ENCODE measurements at places on chromosomes 5 and 9. TPM values are rescaled to one million over a fixed set of nuclear protein-coding genes. Genes with fewer than 3 reads are reported as not detected.

- H3K36me3 ChIP-seq = no peaks in the 10 kb centered on the region
- H3K27ac ChIP-seq = no peak overlapping the region
- DNase-seq = no peak
- no peaks in the 10 kb centered on the region for H3K27me3 ChIP-seq
- no peaks in the 10 kb centered on the region for H3K4me1 ChIP-seq
These were observed 72.4 kb upstream of the FAM120A start for GRCh38 chr9:93379051-93379450.

DNA sequence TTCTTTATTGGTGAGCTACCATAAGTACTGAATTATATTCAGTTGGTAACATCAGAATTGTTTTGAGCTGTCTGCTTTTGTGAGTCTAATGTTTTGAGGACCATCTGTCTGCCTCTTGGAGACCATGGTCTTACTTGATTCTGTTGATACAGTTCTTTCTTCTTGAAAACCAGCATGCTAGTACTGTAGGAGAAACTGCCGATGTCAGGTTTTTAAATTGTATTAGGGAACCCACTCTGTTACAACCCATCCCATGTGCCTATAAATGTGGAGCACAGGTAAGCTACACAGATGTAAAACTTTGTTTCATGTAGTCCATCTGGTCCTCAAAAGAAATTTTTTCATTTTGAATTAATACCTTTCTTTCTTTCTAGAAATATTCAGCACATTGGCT is 103.4 kb upstream of the DMRTA1 start:
- H3K4me1 ChIP-seq = no peaks in the 10 kb centered on the region
- H3K27ac ChIP-seq = no peak overlapping the region
- no peak for DNase-seq
- H3K36me3 ChIP-seq = no peaks in the 10 kb centered on the region
- H3K27me3 ChIP-seq = no peaks in the 10 kb centered on the region

- H3K27me3 ChIP-seq = no peaks in the 10 kb centered on the region
- no peaks in the 10 kb centered on the region for H3K36me3 ChIP-seq
- no peaks in the 10 kb centered on the region for H3K4me1 ChIP-seq
- no peak for DNase-seq
- H3K27ac ChIP-seq = no peak overlapping the region
These were observed 555.0 kb downstream of the PRR16 start for GRCh38 chr5:121019106-121019505.

GRCh38 chr5:110757118-110757729 is 18.4 kb downstream of the SLC25A46 start:
- no peaks in the 10 kb centered on the region for H3K4me1 ChIP-seq
- no peak overlapping the region for H3K27ac ChIP-seq
- no peaks in the 10 kb centered on the region for H3K27me3 ChIP-seq
- H3K4me3 ChIP-seq = no peak overlapping the region
- no peak for DNase-seq

DNA sequence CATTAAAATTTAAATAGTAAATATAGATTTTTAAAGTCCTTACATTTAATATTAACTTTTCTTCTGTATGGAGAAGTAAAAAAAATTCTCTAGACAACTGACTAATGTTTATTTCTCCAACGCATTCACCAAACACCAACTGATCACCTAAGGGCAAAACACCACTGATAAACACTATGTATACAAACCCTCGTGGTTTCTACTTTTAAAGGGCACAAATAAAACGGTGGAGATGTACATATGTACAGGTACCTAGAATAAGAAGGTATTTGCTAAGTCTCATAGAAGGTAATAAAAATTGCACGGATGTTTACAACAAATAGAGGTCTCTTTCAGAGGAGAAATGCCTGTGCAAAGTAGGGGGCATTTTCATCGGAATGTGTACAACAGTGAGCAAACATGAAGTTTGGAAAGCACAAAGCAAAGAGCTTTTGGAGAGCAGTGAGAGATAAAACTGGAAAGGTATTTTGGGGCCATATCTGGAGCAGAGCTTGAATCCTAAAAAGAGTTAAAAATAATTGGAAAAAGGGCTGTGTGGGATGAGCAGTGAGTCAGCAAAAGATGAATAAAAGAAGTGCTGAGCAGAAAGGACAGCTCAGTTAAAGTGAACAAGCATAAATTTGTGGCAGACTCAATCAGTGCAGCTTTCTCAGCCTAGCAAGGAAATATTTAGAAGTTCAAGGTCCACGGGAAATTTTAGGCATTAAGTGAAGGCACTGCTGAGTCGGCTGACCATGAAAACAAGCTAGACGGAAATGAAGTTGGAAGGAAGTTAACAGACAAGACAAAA is 160.0 kb downstream of the TMEM161B start:
- H3K36me3 ChIP-seq = no peaks in the 10 kb centered on the region
- H3K27me3 ChIP-seq = no peaks in the 10 kb centered on the region
- no peak overlapping the region for H3K4me3 ChIP-seq
- no peaks in the 10 kb centered on the region for H3K4me1 ChIP-seq
- no peak overlapping the region for H3K27ac ChIP-seq
- DNase-seq = no peak

DNA sequence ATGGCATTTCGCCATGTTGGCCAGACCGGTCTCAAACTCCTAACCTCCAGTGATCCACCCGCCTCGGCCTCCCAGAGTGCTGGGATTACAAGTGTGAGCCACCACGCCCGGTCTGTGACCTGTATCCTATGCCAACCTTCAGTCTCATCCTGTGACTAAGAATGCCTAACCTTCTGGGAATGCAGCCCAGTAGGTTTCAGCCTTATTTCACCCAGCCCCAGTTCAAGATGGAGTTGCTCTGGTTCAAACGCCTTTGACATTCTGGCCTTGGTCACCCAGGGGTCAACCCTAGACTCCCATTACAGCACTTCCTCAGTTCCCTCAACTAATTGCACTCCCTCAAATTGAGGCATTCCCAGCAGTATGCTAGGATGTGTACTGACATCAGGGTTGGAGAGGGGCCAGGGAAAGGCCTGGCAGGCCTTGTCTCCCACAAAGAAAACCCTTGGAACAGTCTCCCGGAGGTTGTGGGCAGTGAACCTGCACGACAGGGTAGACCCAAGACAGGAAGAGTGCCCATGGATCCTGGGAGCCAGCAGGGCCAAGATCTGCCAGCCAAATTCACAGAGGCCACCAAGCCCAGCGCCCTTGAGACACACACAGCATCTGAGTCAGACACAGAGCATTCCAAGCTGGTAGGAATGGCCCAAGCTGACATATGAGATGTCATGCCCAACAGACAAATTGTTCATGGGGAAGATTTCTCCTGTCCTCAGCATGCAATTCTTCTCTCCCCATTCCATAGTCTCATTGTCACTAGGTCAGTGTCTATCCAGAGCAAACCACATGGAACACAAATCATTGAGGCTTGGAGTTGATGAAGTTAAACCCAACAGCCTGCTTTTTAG is 24.9 kb upstream of the SMU1 start:
- H3K27ac ChIP-seq = no peak overlapping the region
- H3K4me3 ChIP-seq = no peak overlapping the region
- no peaks in the 10 kb centered on the region for H3K27me3 ChIP-seq
- H3K36me3 ChIP-seq = no peaks in the 10 kb centered on the region

GRCh38 chr5:178425621-178426068 is 164.5 kb downstream of the COL23A1 start:
- no peak overlapping the region for H3K27ac ChIP-seq
- H3K4me3 ChIP-seq = no peak overlapping the region
- DNase-seq = no peak
- H3K27me3 ChIP-seq = no peaks in the 10 kb centered on the region
- H3K36me3 ChIP-seq = no peaks in the 10 kb centered on the region
- H3K4me1 ChIP-seq = no peaks in the 10 kb centered on the region

GRCh38 chr9:86454701-86455615 is 100.7 kb upstream of the TUT7 start:
- DNase-seq = no peak
- no peaks in the 10 kb centered on the region for H3K36me3 ChIP-seq

DNA sequence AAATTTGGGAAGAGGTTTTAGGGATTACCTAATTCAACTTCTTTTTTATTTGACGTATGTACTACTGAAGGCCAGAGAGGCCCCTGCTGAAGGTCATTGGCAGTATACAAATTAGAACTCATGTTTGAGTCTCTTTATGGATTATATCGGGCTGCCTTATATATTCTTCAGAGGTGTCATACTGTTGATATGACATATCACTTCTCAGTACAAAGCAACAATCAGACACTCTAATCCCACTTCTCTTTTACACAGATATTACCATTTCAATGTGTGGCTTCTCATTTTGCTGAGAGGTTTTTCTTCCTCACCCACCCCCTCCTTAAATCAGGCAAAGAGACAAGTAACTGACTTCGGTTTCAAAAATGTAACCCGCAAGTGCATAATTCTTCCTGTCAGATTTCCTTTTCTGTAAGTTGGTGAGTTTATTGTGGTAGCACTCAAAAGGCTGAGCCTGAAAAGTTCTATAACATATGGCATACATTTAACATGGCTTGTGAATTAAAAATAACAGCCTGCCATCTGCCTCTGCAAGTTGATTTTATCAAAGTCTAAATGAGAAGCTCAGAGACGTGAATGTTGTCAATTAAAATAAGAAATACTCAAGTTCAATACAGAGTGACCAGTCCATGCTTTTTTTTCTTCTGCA is 163.6 kb upstream of the RORB start:
- H3K27me3 ChIP-seq = no peaks in the 10 kb centered on the region
- no peaks in the 10 kb centered on the region for H3K4me1 ChIP-seq
- no peaks in the 10 kb centered on the region for H3K36me3 ChIP-seq
- no peak for DNase-seq

DNA sequence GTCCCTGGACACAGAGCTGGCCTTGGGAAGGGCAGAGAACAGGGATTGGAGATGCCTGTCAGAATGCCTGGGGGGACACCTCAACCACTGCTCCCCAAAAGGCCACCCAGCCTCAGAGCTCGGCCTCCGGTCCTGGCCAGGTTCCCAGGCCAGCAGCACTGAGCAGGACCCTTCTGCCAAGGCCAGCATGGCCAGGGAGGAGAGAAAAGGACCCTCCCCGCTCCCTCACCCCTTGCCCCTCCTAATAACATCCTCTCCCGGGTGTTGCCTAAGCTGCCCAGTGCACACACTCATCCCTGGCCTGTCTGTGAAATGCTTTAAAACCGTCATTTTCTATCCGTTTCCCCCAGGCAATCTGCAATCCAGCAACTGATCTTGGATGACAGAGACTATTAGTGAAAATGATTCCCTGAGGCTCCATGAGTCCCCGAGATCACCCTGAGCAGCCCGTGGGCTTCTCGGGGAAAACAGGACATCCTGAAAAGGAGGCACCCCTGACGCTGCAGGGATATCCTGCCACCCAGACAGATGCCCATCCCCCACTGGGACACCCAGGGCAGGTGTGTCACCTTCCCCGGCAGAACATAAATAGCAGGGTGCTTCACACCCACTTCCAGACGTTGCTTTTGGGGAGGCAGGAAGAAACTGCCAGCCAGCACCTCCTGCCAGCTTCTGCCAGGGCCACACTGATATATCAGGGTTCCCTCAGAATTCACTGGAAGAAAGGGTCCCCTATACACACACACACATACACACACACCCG is 75.3 kb downstream of the ADAMTS2 start:
- H3K27ac ChIP-seq = peak overlapping the region; percentile 79
- H3K27me3 ChIP-seq = no peaks in the 10 kb centered on the region
- H3K36me3 ChIP-seq = no peaks in the 10 kb centered on the region
- DNase-seq = peak; percentile 28
- no peak overlapping the region for H3K4me3 ChIP-seq

- H3K4me1 ChIP-seq = peaks cover 1% of the 10 kb centered on the region
- no peak overlapping the region for H3K27ac ChIP-seq
- DNase-seq = no peak
- H3K36me3 ChIP-seq = no peaks in the 10 kb centered on the region
These were observed 232.2 kb upstream of the VLDLR start for GRCh38 chr9:2389404-2389803.

DNA sequence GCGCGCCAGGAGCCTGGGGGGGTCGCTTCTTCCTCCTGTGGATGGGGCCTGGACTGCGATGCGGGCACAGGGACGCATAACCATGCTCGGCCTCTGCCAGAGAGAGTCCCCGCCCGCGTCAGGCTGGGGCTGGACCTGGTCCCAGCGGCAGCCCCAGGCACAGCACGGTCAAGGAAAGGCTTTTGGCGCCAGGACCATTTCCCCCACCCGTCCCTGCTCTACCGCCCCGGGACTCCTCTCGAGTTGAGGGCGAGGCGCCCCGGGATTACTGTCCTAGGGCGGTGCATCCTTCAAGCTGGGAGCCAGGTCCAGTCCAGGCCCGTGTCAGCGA is 341 bp downstream of the MXD3 start:
- no peak overlapping the region for H3K27ac ChIP-seq
- DNase-seq = peak; percentile 45

DNA sequence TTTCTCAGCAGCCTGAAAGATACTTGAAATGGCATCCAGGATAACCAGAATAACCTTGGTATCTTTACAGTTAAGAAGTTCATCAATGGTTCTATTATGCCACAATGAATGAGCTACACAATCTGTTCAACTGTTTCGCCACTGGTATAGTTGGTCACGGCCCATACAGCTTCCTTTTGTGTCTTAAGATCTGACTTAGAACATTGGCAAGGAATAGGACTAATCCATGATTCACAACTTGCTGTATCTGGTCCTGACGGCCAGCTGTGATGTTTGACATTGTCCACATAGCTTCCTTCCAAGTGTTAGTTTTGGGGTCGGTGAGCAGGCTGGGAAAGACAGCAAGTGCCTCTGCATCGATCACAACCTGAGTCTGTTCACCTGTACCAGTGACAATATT is 113.3 kb upstream of the RAD23B start:
- no peaks in the 10 kb centered on the region for H3K36me3 ChIP-seq
- H3K4me3 ChIP-seq = no peak overlapping the region

- H3K36me3 ChIP-seq = no peaks in the 10 kb centered on the region
- no peak overlapping the region for H3K4me3 ChIP-seq
- H3K27me3 ChIP-seq = no peaks in the 10 kb centered on the region
- peaks cover 3% of the 10 kb centered on the region for H3K4me1 ChIP-seq
- no peak overlapping the region for H3K27ac ChIP-seq
These were observed 37.3 kb downstream of the INSYN2B start for GRCh38 chr5:169943026-169943425.

GRCh38 chr5:41275813-41276512 is 62.6 kb upstream of the C6 start:
- no peak overlapping the region for H3K4me3 ChIP-seq
- H3K36me3 ChIP-seq = no peaks in the 10 kb centered on the region
- no peak overlapping the region for H3K27ac ChIP-seq
- no peak for DNase-seq
- no peaks in the 10 kb centered on the region for H3K4me1 ChIP-seq
- H3K27me3 ChIP-seq = no peaks in the 10 kb centered on the region

GRCh38 chr5:135989686-135990085 is 34.9 kb upstream of the LECT2 start:
- H3K27ac ChIP-seq = no peak overlapping the region
- H3K27me3 ChIP-seq = no peaks in the 10 kb centered on the region
- H3K4me3 ChIP-seq = no peak overlapping the region
- peaks cover 3% of the 10 kb centered on the region for H3K4me1 ChIP-seq
- DNase-seq = no peak
- no peaks in the 10 kb centered on the region for H3K36me3 ChIP-seq

- H3K4me1 ChIP-seq = peaks cover 4% of the 10 kb centered on the region
- H3K27me3 ChIP-seq = peaks cover 2% of the 10 kb centered on the region
- H3K27ac ChIP-seq = no peak overlapping the region
- H3K36me3 ChIP-seq = no peaks in the 10 kb centered on the region
- no peak overlapping the region for H3K4me3 ChIP-seq
- DNase-seq = no peak
These were observed 2.1 kb downstream of the SMIM32 start for GRCh38 chr5:136190904-136191303.

ZNF483 gene
- 21.1 TPM for total RNA-seq

OTP gene
- total RNA-seq = not detected

CARD19 gene
- 42.3 TPM for total RNA-seq

PPP2R2B gene
- total RNA-seq = 20.8 TPM

PKD2L2 gene
- not detected for total RNA-seq

ORM1 gene
- not detected for total RNA-seq

CEMIP2 gene
- total RNA-seq = 8.4 TPM

LCN1 gene
- total RNA-seq = not detected

SLCO6A1 gene
- not detected for total RNA-seq

All from ovary (tissue), 10 donors.